ENCODE measurements at places on chromosomes 7 and 10. TPM values are rescaled to one million over a fixed set of nuclear protein-coding genes. Genes with fewer than 3 reads are reported as not detected.

Gene EN2
- polyA plus RNA-seq = not detected

Gene LRIT1
- not detected for polyA plus RNA-seq

Gene CCT6A
- 131 TPM for polyA plus RNA-seq

- DNase-seq = peak; percentile 76
Measured at GRCh38 chr10:116849248-116850057, at the start of gene ENO4. ENO4 (plus strand) TSS chr10:116849499; CDS start chr10:116849567, 68 bp downstream.

Gene WASL
- 33.0 TPM for polyA plus RNA-seq

GRCh38 chr7:130273081-130273932 lies 6.6 kb downstream of the CPA2 start:
- DNase-seq = no peak

- peak; percentile 92 for DNase-seq
Measured at GRCh38 chr7:33044401-33044718, 18.2 kb downstream of the NT5C3A start.

DNA sequence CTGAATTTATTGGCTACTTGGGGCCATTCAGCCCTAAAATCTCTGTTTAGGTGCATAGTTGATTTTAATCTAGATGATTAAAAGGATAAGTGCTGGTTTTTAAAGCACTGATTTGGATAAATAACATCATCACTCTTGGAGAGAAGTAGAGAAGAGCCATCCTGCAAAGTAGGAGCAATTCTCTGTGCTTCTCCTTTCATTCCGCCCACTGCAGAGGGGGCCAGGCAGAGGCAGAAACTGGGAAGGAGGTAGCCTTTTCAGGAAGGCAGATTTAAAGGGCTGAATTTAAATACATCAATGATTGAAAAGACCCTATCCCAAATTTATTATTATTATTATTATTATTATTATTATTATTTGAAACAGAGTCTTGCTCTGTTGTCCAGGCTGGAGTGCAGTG lies 14.1 kb downstream of the MAP3K8 start:
- no peak for DNase-seq

Gene EIF5AL1
- 0.54 TPM for polyA plus RNA-seq

DNA sequence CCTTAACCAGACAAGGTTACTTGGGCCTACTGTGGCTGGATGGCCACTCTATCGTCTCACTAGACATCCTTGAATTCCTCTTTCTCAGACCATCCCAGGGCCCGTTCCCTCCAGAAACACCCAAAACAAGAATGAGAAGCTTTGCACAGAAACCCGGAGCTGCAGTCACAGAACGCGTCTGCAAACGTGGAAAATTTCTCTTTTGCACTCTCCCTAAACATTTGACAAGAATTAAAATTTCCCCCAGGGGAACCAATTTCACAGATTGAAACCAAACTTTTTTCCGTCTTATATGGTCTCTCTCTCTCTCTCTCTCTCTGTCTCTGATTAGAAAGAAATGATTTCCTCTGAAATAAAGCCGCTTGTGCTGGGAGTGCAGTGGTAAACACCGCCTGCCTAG lies 120.7 kb downstream of the MKX start:
- no peak for DNase-seq

- DNase-seq = peak; percentile 56
Measured at GRCh38 chr7:102063690-102064180, 222.9 kb upstream of the SH2B2 start.

Gene NRCAM
- 6.8 TPM for polyA plus RNA-seq

DNA sequence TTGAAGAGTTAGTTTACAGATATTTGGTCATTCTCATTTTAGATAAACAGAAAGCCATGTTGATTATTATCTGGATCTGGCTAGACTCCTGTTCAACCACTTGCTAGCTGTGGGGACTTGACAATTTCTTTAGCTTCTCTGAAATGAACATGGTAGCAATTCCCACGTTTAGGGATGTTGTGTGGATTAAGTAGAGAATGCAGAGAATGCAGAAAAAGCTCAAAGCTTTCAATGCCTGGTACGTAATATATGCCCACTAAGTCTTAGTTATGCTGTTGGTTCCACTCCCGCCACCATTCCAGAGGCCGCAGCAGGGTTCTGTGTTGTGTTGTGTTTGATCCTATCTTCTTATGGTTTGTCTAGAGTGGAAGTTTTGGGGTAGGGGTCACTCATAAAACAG lies 39.2 kb upstream of the RPA3 start:
- no peak for DNase-seq

Gene PRF1
- polyA plus RNA-seq = 2.0 TPM

DNA sequence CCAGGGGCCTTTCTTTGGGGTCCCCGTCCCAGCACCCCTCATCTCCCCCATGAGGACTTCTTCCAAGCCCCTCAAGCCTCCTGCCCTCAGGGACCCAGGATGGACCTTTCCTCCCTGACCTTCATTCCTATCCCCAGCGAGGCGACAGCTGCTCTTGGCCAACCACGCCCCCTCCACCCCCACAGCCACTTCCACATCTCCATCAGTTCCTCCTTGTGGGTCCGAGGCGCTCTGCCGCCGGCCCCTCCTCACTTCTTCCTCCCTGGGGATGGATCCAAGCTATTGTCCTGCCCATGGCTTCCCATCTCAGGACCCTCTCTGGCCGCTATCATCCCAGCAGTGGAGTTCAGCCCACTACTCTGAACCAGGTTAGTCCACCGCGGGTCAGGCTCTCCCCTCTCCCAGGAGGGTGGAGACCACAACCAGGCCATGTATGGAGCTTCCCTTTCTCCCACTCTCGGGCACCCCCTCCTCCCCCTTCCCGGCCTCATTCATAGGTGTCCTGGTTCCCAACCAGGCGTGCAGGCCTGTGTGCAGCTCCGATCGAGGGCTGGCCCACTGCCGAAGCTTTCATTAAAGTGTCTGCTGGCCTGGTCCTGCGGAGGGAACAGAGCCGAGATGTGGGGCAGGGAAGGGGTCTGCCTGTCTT lies 1.7 kb upstream of the SH2B2 start:
- no peak for DNase-seq
